ENCODE measurements at places on chromosomes 13 and 19. TPM values are rescaled to one million over a fixed set of nuclear protein-coding genes. Genes with fewer than 3 reads are reported as not detected.
A peak's percentile ranks its signal among the peaks of the same experiment; 100 is the strongest.

GRCh38 chr13:100828226-100828625, 153.6 kb upstream of the TMTC4 start:
- no peak for DNase-seq

Gene FCGBP
- 31.2 TPM for total RNA-seq

- DNase-seq: no peak
These were observed 42.4 kb downstream of the ADGRE3 start for GRCh38 chr19:14632286-14632685.

GRCh38 chr19:15191982-15192381, 8.8 kb downstream of the NOTCH3 start:
- no peak for DNase-seq

GRCh38 chr13:76837801-76838200, 48.4 kb downstream of the KCTD12 start:
- no peak for DNase-seq

GRCh38 chr13:27450921-27451471, 632 bp upstream of the MTIF3 start:
- peak; percentile 71 for DNase-seq

GRCh38 chr13:94860981-94861407, 148.6 kb upstream of the SOX21 start:
- no peak for DNase-seq

Gene CEBPA
- 160 TPM for total RNA-seq

- DNase-seq: peak; percentile 97
These were observed at the start of gene ZNF30 for GRCh38 chr19:34926685-34927375. ZNF30 (plus strand) TSS chr19:34926903; CDS start chr19:34929948, 3,045 bp downstream.

DNA sequence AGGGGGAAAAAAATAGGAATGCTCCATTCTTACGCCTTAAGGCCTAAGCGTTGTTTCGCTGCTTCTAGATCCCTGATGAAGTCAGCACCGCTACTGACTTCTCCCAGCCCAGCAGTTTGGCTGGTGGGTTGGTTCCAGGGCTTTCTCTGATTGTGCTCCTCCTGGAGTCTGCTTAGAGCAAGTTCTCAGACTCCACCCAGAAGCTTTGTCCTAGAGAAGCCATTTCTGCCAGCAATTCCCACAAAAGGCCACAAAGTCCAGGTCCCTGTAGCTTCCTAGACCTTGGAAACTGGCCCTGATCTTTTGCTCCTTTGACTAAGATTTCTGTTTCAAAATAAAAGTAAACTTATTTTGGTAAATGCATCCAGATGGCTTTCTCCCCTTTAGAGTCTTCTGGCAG, 65.4 kb downstream of the KCTD12 start:
- DNase-seq: no peak

Gene CDADC1
- 4.0 TPM for total RNA-seq

All from hepatocyte (in vitro differentiated cells).